Endothelial cell of umbilical vein (primary cell): ENCODE measurements at places on chromosomes 16 and 17. TPM values are rescaled to one million over a fixed set of nuclear protein-coding genes. Genes with fewer than 3 reads are reported as not detected.

- peak overlapping the region; percentile 79 for H3K27ac ChIP-seq
- peaks cover 4% of the 10 kb centered on the region for H3K36me3 ChIP-seq
- peak overlapping the region; percentile 61 for H3K4me3 ChIP-seq
- peaks cover 33% of the 10 kb centered on the region for H3K4me1 ChIP-seq
- H3K27me3 ChIP-seq, result no peaks in the 10 kb centered on the region
These were observed 502 bp downstream of the FAAP100 start for GRCh38 chr17:81551458-81552243.

GRCh38 chr17:1967213-1967612 lies 57.9 kb downstream of the RTN4RL1 start:
- no peaks in the 10 kb centered on the region for H3K36me3 ChIP-seq
- no peak overlapping the region for H3K4me3 ChIP-seq
- no peak for DNase-seq
- no peaks in the 10 kb centered on the region for H3K4me1 ChIP-seq

DNA sequence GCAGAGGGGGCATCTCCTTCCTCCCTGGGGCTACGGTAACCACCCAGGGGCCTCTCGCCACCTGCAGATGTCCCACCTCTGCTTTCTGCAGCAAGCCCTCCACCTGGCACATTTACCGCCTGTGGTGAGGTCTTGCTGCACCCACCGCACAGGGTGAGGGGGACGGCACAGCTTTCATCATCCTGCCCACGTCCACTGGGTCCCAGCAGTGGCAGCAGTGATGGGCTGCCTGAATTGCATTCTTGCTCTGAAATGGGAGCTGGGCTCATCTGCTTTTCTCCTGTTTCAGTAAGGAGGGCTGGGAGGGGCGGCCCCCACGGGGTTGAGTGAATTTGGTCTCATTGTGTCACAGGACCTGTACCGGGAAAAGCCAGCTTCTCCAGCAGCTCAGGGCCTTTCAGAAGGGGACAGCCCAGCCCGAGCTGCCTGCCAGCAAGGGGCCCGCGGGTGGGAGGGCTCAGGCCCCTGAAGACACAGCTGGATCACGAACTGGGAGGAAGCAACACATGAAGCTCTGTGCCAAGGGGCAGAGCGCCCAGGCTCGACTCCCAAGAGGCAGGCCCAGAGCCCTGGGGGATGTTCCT lies 12.7 kb downstream of the DNAAF8 start:
- no peak overlapping the region for H3K27ac ChIP-seq
- no peaks in the 10 kb centered on the region for H3K4me1 ChIP-seq
- no peaks in the 10 kb centered on the region for H3K27me3 ChIP-seq
- H3K4me3 ChIP-seq, result no peak overlapping the region
- H3K36me3 ChIP-seq, result peaks cover 2% of the 10 kb centered on the region
- no peak for DNase-seq

MYH13 gene
- not detected in 2 replicates for total RNA-seq

- H3K4me1 ChIP-seq, result no peaks in the 10 kb centered on the region
- H3K27me3 ChIP-seq, result peaks cover 5% of the 10 kb centered on the region
- no peak for DNase-seq
- H3K36me3 ChIP-seq, result no peaks in the 10 kb centered on the region
- H3K4me3 ChIP-seq, result no peak overlapping the region
- H3K27ac ChIP-seq, result no peak overlapping the region
These were observed 42.6 kb downstream of the RAB11FIP4 start for GRCh38 chr17:31433811-31434726.

CES1 gene
- not detected in 2 replicates for total RNA-seq

GPR142 gene
- not detected in 2 replicates for total RNA-seq

GRCh38 chr16:47017636-47018035 lies 44.2 kb upstream of the DNAJA2 start:
- H3K36me3 ChIP-seq, result no peaks in the 10 kb centered on the region
- H3K4me1 ChIP-seq, result no peaks in the 10 kb centered on the region
- no peak for DNase-seq
- no peaks in the 10 kb centered on the region for H3K27me3 ChIP-seq
- no peak overlapping the region for H3K27ac ChIP-seq

GRCh38 chr16:75237398-75238131 lies 13.9 kb downstream of the BCAR1 start:
- DNase-seq, result no peak
- H3K36me3 ChIP-seq, result peaks cover 81% of the 10 kb centered on the region
- H3K4me3 ChIP-seq, result no peak overlapping the region
- no peak overlapping the region for H3K27ac ChIP-seq
- no peaks in the 10 kb centered on the region for H3K27me3 ChIP-seq
- peaks cover 9% of the 10 kb centered on the region for H3K4me1 ChIP-seq

DNA sequence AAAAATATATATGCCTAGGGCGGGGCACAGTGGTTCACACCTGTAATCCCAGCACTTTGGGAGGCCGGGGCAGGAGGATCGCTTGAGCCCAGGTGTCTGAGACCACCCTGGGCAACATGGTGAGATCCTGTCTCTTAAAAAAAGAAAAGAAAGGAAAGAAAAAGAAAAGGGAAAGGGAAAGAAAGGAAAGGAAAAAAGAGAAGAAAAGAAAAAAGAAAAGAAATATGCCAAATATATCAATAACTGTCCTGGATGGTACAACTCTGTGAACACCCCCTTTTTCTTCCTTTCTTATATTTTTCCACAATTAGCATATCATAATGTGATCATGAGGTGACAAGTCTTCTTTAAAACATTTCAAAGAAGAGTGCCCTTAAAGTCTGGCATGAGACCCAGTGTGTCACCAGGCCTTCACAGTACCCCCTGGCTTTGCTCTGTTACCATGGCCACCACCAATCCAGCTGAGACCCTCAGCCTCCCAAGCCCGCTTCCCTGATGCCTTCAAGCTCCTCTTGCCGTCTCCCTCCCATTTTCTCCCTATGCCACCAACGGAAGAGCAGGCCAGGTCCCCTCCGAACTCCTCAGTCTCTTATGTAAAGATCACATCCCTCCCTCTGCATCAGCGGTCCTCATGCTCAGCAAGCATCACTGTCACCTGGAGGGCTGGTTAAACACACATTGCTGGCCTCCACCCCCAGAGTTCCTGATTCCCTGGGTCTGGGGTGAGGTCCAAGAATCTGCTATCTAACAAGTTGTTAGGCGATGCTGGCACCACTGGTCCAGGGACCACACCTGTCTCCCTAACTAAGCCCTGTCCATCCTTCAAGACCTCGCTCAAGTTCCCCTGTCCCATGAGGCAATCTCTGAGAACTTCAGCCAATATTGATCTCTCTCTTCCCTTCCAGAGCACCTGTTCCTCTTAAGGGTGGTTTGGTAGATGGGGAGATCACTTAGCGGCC lies 44.5 kb downstream of the CUEDC1 start:
- peaks cover 13% of the 10 kb centered on the region for H3K4me1 ChIP-seq
- DNase-seq, result no peak
- H3K36me3 ChIP-seq, result no peaks in the 10 kb centered on the region
- no peak overlapping the region for H3K4me3 ChIP-seq
- H3K27ac ChIP-seq, result no peak overlapping the region

DNA sequence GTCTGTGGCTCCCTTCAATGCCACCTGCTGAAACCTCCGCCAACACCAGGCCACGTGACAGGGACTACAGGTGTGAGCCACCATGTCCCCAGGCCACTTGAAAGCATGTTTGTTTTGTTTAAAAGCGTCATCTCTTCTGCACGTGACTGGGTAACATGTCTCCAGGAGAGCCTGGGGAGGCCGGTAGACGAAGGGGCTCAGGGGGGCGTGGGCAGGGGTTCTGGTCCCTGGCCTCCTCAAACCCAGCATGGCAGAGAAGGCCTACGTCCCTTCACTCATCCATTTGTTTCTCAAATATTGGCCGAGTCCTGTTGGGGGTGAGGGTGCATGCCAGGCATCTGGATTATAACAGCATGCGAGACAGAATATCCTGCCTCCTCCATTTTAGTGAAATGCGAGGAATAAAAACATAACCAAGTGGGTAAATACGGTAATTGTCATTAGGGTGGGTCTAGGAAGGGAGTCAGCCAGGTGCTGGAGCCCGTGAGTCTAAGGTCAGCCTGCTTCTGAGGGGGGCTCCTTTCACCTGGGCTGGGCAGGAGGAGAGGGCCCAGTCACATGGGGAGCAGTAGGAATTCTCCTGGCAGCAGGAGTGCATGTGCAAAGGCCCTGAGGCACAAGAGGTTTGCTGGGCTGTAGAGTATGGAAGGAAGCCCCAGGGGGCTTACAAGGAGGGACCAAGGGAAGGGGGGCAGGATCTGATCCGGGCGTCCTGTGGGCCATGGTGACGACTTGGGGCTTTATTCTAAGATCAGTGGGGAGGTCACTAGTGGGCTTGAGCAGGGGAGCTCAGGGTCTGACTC lies 26.8 kb upstream of the CIBAR2 start:
- no peak overlapping the region for H3K4me3 ChIP-seq
- no peaks in the 10 kb centered on the region for H3K27me3 ChIP-seq
- no peak for DNase-seq
- peaks cover 34% of the 10 kb centered on the region for H3K4me1 ChIP-seq
- H3K27ac ChIP-seq, result no peak overlapping the region

- no peak overlapping the region for H3K27ac ChIP-seq
- H3K4me1 ChIP-seq, result peaks cover 12% of the 10 kb centered on the region
- no peak overlapping the region for H3K4me3 ChIP-seq
- no peak for DNase-seq
- H3K36me3 ChIP-seq, result no peaks in the 10 kb centered on the region
These were observed 2.1 kb downstream of the GSE1 start for GRCh38 chr16:85615014-85615851.
